Esophagus squamous epithelium (tissue), 5 donors: ENCODE measurements at places on chromosomes 16 and 17. TPM values are rescaled to one million over a fixed set of nuclear protein-coding genes. Genes with fewer than 3 reads are reported as not detected.

The CMTM1 gene
- total RNA-seq, result 1.3 TPM

The TP53TG3C gene
- total RNA-seq, result not detected

The CDH11 gene
- 3.4 TPM for total RNA-seq

The TMC6 gene
- 38.4 TPM for total RNA-seq

The CNTROB gene
- 12.4 TPM for total RNA-seq

The KRTAP2-4 gene
- not detected for total RNA-seq

The GFAP gene
- not detected for total RNA-seq

The SOX15 gene
- total RNA-seq, result 105 TPM

The NEUROD2 gene
- not detected for total RNA-seq

GRCh38 chr16:24499193-24499814 lies 40.1 kb upstream of the RBBP6 start:
- DNase-seq, result no peak

DNA sequence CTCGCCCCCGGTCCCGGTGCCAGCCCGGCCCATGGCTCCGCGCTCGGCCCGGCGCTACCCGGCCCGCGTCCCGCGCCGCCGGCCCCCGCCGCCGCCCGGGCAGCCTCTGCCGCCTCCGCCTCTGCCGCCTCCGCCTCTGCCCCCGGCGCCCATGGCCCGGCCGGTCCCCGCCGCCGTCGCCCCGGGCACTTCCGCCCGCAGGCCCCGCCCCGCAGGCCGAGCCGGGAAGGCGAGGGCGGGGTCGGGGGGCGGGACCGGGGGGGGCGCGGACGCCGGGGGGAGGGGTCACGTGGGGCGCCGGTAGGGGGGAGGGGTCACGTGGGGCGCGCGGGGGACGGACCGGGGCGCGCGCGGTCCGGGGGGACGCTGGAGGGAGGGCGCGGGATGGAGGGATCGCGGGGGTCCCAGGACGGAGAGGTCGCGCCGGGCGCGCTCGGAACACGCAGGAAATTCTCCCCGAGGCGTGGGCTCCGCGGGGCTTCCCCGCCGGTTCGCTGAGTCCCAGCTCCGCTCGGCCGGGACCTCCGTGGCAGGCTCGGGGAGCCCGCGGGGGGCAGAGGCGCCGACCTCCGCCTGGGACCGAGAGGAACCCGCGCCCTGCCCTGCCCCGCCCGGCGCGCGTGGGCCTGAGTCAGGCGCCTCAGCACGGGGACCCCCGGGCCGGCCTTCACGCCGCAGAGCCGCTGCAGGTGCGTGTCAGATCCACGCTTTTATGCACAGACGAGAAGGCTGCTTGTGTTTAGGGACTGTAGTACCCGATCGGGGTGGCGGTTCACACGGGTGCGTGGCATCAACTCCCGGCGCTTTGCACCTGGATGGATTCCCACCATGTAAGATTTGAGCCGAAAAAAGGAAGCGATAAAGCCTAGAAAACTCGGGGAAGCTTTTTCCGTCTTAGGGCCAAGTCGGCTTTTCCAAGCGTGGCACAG lies at the start of gene PGAP6:
Gene PGAP6, minus strand, starts transcription at position 190 of the 929 bp plus-strand sequence. Its CDS starts 157 bp downstream, at position 33.
- DNase-seq, result no peak

DNA sequence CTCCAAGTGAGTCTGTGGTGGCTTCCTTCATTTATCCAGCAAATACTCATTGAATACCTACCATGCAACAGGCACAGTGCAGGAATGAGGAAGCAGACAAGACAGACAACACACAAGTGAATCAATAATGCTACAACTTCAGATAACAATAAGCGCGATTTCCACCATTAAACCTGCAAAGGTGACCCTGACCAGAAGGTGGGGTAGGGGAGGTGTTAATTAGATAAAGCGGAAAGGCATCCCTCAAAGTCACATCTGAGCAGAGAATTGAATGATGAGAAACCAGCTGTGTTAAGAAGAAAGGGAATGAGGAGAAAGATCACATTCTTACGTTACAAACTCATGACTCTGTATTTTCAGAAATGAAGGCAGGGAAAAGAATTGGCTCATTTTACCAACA lies 26.3 kb downstream of the ZZEF1 start:
- no peak for DNase-seq

DNA sequence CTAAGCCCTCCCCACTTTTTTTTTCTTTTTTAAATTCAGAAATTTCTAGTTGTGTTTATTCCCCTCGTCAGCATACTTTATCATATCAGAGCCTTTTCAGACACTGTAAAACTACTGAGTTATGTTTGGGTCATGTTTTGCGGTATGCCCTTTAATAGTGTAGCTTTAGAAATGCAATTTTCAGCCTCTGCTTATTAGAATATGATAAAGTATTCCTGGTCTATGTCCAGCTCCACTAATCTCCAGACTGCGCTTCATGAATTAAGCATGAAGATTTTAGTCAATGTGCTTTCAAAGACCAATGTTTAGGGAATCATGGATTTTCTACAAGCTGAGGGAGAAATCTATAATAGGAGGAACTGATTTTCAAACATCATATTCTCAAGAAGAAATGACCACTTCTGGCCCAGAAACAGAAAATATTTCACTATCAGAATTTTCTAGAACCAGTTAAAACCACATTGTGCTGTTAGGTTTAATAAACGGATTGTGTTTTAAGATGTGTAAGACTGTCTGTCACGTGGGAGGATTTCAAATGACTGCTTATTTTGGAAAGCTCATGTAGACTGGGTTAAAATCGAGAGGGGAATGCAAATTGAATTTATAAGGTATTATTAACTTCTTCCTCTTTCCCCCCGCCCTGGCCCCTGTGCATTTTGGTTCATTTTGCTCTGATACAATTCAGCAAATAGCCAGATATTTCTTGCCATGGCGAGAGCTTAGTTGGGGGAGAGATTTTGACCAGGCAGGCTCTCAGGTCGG lies 498.5 kb downstream of the WWOX start:
- no peak for DNase-seq

GRCh38 chr17:28371245-28372202 lies at the start of gene SARM1:
Gene SARM1, plus strand, starts transcription at chr17:28371694. Its CDS starts 339 bp downstream, at chr17:28372033.
- DNase-seq, result peak; percentile 33

- no peak for DNase-seq
Observed at GRCh38 chr16:68993456-68993855, 112.0 kb upstream of the HAS3 start.

DNA sequence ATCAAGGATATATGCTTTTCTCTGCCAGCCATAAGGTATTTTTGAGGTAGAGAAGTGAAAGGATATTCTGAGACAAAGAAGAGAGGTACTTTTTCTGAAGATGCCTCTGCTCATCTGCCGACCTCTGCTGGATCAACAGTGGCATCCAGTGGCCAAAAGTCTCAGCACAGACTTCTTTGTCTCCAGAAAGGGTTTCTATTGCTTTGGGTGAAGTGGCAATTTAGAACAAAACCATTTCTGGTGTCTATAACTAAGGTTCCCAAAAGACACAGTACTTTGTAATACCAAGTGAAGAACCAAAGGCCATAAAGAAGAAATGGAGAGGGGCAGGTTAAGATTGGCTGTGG lies 155.2 kb upstream of the C17orf78 start:
- DNase-seq, result no peak

GRCh38 chr17:1773696-1774181 lies 11.9 kb downstream of the SERPINF1 start:
- no peak for DNase-seq

DNA sequence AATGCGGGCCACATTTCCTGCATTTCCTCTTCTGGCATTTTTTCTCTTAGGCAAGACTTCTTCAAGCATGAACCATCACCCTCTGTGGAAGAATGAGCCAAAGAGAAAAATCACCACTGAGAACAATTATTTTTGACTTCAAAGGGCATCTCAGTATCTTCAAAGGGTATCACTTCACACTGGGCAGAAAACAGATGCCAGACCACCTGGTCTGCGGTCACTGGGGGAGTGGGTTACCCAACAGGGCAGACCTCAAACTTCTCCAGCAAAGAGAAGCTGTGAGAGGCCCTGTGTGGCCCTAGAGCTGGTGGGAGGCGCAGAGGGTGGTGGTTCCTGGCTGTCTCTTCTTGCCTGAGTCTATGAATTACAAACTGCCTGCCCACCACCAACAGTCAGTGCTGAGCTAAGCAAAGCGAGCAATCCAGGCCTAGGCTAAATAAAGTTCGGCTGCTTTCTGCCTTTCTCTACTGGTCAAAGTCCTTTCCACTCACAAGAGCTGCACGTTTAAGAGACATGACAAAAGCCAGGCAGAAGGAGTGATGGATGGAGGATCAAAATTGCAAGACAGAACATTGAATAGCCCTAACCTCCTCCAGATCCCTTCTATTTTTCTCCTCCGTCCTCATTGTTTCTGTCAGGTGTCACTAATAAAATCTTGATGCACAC lies 602.7 kb upstream of the CDH5 start:
- no peak for DNase-seq

DNA sequence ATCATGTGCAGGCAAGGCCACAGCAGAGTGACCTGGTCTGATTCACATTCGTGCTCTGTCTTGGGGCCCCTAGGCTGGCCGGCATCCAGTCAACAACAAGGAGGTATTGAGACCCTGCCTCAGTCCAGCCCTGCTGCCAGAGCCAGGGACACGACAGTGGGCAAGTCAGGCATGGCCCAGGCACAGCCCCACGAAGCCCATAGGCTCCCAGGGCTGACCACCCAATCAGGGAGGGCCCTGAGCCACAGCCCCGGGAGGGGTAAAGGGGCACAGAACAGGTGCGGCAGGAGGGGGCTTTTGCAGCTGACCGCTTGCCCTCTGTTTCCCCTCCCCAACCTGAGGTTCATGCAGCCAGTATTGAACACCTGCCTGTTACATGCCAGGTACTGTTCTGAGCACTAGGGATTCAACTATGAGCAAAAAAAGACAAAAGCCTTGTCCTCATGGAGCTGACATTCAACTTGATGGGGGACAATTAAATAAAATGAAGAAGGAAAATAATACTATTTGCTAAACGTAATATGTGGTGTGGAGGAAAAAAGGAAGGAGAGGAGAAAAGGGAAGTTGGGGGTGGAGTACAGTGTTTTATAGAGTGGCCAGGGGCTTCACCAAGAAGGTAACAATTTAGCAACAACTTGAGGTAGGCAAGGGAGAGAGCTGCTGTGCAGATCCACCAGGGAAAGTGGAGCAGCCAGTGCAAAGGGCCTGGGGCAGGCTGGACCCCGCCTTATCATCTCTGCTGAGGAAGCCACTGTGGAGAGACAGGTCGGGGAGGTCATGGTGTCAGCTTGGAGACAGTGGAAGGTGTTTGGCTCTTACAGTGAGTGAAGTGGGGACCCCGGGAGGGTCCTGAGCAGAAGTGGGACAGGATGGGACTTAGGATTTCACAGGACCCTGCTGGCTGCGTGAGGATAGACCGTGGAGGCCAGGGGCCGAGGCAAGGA lies 6.1 kb downstream of the DRC3 start:
- DNase-seq, result no peak

GRCh38 chr16:49602976-49603310 lies 229.3 kb downstream of the C16orf78 start:
- no peak for DNase-seq

DNA sequence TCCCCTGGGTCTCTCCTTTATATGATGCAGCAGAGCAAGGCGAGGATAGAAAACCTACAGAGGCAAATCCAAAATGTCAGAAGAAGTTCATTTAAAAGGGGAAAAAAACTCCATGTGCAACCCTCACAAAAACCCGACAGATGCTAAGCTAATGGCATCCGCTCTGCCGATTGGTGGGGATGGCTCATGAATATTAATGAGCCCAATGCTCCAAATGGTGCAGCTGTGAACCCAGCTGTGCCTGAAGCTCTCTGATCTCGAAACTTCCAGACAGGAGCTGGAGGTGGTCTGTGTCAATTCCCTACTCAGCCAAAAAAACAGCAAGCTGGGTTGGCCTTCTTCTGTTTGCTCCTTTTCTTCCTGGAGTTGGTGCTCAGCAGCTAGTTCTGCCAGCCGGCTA lies 15.5 kb downstream of the SNX11 start:
- no peak for DNase-seq

DNA sequence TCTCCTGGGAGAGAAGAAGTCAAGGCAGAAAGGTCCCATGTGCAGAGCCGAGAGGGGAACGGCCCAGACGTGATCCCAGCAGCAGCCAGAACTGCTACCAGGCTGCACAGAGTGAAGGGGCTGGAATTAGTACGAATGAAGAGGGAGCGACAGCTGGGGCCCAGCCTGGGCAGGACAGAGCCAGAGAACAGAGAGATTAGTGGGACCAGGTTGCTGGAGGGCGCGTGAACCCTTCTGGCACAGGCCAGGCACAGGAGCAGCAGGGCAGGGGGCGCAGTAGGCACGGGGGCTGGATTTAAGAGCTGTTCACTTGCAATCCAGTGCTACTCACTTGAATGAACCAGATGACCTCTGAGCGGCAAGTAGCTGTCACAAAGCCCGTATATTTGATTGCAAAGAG lies 66.9 kb downstream of the PLXDC1 start:
- no peak for DNase-seq

DNA sequence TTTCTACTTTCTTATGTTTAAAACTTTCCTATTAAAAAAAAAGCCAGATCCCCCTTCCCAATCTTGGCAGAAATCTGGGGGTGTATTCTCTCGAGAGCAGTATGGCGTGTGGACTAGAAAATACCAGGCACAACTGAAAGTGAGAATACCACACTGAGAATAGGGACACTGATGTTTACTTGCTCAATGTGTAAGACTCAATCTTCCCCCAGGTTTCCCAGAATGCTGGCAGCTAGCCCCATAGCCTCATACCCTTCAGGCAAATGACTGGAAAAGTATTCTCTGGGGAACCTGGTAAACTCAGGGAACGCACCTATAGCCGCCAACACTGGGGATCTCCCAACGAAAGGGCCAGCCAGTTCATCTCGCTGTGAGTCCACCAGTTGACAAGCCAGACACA lies 15.3 kb downstream of the ZZEF1 start:
- DNase-seq, result no peak

- no peak for DNase-seq
Observed at GRCh38 chr16:66471716-66472393, 44.8 kb downstream of the BEAN1 start.

DNA sequence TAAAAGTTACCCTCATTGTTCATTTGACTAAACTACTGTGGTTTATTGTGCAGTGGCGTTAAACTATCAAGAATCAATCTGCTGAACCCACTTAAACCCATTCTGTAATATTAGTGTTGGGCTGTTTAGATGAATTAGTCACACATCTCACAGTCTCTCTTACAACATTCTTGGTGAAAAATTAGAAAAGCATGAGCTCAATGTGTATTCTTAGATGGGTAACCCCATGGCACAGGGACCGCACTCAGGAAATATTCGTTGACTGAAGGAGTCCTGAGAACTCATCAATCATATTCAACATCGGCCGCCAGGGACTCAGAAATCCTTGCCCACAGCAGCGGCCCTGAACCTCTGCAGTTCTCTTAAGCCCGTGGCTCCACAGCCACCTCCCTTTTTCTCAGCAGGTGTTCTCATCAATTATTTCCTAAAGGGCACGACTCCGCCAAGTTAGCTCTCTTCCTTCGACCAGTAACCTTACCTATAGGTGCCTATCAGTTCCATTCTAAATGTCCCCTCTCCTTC lies 155.6 kb downstream of the STX8 start:
- no peak for DNase-seq

- no peak for DNase-seq
Observed at GRCh38 chr16:48158296-48158695, 2.5 kb upstream of the ABCC12 start.
